ENCODE measurements at places on chromosomes 5 and 9.

DNA sequence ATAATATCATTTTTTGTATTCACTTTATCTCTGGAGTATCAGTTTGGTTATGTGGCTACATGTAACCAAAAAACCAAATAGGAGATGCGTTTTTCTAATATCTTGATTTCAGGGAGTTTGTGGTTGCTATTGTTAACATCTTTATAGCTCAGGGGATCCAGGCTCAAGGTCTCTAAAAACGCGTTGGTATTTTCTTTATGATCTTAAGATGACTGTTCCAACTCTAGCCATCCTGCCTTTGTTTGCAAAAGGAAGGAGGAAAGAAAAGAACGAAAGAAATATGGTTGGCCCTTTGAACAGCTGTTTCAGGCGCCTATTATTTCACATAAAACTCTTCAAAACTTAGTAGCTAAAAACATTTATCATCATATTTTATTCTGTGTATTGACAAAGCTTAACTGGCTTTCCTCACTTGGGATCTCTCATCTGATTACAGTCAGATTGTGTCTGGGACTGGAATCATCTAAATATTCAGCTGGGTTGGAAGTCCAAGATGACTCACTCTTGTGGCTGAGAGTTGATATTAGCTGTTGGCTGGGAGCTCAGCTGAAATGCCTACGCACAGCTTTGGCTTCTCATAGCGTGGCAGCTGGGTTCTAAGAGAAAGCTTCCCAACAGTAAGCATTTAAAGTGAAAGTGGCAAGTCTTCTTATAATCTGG is 60.1 kb downstream of the FAM174A start:
- no peak for DNase-seq

DNA sequence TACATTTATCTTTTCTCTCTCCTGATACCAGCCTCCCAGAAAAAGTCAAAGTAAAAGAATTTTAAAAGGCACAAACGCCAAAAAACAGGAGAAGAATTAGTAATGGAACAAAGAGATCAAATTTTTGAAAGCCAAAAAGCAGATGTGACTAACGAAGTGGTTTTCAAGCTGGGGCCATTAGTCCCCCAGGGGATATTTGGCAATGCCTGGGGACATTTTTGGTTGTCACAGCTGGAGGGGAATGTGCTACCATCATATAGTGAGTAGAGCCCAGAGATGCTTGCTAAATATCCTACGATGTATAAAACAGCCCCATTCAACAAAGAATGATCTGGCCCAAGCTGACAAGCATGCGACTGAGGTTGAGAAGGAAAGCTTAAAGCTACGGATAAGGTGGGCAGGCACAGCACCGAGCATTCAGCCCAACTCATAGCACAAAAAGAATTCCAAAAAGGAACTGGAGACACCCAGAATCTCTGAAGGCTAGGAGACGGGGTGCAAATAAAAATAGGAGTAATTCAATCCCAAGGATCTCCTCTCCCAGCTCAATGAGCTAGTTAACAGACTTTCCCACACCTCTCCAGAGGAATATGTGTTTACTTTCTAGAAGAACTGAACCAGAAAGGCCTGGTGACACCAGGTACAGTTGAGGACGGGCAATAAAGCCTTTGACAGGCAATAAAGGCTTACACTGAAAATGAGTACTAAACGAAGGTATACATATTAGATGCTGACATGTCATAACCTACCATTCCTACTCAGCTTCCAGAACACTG is 269.0 kb downstream of the DENND1A start:
- DNase-seq = no peak

DNA sequence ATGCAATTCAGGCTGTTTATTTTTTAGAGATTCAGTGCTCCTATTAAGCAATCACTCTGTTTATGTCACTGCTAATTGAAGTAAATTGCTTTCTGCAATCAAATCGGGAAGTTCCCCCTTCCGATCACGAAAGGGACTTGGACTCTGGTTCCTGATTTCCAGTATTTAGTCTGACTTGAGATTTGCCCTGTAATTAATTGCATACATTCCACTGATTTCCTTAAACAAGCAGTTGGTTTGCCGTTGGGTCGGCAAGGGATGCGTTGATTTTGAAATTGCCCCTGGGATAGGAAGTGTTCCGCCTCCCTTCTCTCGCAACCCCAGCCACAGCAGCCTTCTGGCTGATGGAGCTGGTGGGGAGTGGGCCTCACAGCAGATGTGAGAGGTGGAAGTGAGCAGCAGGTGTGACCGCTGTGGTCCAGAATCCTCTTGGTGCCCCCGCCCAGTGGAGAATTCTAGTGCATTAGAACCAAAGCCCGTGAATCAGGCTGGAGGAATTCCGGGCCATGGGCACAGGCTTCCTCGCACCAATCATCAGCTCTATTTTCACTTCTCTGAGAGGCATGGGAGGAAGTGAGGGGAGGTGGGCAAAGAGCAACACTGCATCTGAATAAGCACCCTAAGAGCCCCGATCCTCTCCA is 102.5 kb downstream of the SPRY4 start:
- DNase-seq = no peak

DNA sequence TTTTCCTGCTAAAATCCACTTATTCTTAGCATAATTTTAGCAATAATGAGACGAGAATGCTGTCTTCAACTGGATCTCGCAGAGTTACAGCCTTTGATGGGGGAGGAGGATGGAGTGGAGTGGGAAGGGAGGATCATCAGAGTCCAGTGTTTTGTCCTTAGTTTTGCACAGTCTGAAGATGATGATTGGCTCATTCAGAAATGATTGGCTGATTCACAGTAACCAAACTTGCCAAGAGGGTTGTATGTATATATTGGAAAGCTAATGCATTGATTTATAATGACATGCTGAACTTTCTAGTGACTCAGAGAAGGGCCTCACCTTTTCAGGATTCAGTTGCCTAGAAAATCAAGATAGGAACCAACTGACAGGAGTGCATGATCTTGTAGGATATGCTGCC is 448.0 kb downstream of the CCDC171 start:
- DNase-seq = no peak

DNA sequence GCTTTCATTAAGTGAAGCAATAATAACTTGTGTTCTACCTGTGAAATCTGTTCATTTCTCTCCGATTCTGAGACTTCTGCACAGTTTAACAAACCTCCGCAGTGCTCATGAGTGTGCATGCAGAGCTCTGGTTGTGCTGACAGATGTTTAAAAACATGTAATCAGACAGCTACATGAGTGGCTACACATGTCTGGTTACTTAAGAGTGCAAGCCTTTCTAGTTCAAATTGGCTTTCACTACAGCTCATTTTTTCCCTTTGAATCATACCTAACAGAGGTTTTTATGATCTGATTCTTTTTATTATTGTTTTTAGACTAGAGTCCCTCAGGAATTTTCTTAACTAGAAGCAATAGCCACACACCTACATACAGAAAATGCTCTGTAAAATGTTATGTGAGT is 310.2 kb downstream of the ARRDC3 start:
- no peak for DNase-seq

DNA sequence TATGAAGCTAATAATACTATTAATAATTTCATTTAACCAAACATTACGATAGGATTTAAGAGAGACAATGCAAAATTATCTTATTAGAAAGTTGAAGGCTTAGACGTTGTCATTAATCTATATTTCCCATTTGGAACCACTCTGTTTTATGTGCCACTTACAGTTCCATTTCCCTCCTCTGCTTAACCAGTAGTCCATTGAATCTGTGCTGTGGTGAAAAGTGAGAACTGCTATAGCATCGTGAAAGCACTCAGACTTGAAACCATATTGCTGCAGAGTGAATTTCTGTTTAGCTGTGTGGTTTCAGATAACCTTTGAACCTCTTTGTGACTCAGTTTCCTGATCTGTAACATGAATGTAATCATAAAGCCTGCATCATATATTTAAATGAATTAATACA is 2304.5 kb downstream of the MAT2B start:
- no peak for DNase-seq

DNA sequence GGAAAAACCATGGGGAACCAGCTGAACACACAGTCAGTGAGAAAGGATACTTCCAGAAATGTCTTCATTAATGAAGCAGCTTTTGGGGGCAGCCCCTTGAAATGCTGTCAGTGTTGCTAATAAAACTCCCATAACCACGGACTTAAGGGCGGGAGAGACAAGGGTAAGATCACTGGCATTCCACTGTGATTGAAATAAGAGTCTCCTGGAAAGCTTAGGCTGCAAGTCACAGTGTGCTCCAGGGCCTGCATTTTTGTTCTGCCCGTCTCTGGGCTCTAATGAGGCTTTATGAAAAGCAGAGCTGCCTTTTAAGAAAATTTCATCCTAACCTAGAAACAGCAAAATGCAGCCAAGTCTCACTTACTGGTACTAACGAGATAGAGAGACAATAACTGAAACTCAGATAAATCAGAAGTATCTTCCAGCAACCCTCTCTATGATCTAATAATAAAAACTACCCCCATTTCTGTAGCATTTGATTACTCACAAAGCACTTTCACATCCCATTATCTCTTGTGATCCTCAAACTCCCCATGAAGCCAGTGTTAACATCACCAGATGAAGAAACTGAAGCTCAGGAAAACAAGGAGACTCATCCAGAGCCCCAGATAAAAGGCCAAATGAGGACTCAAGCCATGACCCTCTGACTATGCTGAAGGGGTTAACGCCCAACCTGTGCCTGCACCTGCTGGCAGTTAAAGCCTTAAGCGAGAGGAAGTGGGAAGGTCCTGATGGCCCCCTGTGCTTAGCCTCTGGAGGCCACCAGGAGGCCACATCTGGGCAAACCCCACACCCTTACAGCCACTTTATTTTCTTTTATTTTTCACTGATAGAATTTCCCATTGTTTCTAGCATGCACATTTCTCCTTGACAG is 37.5 kb downstream of the SPOCK1 start:
- no peak for DNase-seq

GRCh38 chr9:30722065-30722464 is 1662.4 kb upstream of the ACO1 start:
- no peak for DNase-seq

DNA sequence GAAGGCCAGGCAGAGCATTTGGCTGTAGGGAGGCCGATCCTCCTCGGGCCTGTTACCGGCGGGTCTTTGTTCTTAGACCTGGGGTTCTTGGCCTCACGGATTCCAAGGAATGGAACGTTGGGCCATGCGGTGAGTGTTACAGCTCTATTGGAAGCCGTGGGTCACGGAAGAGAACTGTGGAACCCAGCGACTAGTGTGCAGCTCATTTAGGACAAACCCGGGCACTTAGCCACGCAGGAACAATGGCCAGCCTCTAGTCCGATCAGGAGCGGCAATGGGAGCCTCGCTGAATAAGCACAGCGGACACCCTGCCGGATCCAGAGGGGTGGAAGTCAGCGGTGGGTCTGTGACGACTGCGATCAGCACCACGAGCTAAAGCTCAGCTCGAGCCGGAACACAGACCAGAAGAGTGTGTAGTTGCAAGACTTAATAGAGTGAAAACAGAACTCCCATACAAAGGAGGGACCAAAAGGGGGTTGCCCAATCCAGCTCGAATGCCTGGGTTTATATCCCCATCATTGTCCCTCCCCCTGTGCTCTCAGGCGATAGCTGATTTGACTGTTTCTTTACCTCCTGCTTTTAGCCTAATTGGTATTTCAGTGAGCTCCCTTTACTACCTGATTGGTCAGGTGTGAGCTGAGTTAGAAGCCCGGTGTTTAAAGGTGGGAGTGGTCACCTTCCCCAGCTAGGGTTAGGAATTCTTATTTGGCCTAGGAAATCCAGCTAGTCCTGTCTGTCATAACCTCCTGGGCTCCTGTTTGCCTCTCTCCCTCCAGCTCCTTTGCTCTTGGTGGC is 53.7 kb upstream of the RPL26L1 start:
- DNase-seq = no peak

DNA sequence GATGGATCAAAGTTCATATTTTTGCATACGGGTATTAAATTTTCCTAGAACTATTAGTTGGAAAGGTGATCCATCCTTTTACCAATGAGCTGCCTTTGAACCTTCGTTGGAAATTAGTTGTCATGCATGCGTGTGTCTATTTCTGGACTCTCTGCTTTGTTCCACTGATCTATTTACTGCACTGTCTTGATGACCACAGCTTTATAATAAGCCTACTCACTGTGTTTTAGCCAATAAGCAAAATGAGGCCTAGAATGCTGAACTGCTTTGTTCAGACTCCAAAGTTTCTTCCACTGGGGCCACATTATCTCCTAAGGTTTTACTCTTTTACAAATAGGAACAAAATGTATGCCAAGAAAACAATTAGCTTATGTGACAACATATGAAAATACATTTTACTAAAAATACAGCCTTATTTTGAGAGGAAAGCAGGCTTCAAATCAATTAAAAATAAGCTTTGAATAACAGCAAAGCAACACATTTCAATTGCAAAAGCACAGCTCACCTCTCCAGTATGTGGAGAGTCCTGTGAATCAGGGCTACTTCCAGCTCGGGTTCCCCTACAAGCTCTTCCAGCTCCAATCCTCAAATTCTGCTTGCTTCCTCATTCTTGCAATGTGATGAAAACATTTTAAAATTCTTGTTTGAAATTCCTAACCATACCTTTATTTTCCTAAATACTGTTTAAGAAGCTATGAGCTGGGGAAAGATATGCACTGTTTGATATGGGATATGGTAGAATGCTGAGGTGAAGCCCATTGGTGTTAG is 72.0 kb downstream of the RETREG1 start:
- DNase-seq = no peak

DNA sequence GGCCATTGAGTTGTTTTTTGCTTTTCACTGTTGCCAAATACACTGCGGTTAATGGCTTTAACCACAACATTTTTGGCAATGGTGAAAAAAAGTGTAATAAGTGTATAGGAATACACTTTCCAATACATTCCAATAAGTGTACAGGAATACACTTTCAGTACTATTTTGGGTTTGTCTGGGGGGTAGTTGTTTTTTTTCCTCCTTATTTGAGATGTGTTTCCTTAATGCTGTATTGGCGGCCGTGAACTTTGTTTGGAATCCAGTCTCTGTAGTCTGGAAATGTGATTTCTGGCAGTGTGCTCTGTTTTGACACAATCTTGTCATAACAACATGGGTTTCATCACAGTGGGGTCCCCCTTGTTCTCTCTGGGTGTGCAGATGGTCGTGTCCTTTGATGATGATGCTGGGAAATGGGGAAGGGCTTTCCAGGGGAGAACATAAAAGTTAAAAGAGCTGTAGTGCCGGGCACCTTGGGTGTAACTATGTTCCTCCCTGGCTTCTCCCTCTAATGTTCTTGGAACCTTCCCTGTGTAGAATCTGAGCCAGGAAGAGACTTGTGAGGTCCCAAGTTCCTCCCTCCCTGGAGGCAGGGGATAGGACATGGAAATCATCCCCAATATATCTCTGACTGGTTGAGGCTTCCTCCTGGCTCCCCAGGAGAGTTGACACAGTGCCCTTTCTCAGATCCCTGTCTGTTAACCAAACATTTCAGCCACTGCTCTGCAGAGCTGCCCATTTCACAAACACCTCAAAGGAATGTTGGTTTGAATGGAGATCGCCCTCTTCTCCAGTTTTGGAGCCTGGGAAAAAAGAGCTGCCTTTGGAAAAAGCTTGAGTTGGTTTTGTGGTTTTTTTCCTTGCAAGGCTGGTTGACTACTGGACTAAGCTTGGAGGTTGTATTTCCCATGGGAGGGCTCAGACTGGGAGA is 44.8 kb downstream of the RCL1 start:
- DNase-seq = no peak

DNA sequence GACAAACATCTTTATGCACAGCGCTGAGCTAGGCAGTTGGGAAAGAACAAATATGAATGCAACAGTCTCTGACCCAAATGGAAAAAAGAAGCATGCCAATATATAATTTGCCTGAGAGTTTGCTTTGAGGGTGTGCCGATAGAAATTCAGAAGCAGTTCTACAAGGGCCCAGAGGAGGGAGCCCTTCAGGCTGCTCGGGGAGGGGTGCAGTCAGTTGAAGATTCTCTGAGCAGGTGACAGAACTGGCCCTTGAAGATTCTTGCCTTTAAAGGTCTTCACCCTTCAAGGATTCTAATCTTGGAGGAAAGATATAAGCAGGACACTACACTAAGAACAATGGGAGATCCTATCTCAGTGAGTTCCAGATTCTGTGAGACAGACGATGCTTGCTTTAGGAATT is 3.7 kb upstream of the PAPPA start:
- DNase-seq = no peak

Data from stimulated activated CD4-positive, alpha-beta T cell treated with anti-CD3 and anti-CD28 coated beads, Interleukin-1b, Interleukin-23, amount 100 ng/mL, for 1 hour (primary cell).